ENCODE measurements at places on chromosomes 12 and 14.

GRCh38 chr12:77625441-77625840 lies 205.3 kb upstream of the NAV3 start:
- DNase-seq = no peak

DNA sequence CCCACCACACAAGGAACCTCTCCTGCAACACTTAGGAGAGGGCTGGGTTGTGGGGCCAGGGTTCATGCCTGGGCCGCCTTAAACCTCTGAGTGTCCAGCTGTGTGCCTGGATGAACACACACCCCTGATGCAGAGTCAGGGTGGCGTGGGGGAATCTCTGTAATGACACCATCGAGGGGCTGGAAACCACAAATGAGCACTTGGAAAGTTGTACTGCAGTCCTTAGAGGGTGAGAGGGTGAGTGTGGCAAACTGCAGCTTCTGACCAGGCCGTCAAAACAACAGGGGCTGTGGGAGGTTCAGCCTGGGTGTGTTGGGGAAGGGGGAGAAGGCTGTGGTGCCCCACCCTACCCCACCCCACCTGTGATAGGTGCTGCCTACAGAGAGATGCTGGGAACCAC lies 12.4 kb upstream of the KRT5 start:
- DNase-seq = no peak

DNA sequence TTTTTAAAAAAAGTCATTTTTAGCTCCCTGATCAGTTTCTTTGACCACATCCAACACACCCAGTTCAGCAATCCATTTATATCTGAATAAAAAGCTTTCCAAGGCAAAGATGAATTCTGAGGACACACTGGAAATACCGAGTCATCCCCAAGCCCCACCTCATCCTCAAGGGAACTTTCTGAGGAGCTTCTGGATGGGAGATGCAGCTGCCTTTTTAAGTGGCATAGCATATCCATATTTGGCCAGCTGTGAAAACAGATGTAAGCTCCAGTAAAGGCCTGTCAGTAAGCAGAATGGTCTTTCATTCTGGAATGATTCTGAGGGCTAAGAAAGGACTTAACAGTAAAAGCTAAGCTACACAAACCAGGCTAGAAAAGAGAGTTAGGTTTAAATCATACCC lies 18.4 kb downstream of the ZFYVE1 start:
- DNase-seq = no peak

DNA sequence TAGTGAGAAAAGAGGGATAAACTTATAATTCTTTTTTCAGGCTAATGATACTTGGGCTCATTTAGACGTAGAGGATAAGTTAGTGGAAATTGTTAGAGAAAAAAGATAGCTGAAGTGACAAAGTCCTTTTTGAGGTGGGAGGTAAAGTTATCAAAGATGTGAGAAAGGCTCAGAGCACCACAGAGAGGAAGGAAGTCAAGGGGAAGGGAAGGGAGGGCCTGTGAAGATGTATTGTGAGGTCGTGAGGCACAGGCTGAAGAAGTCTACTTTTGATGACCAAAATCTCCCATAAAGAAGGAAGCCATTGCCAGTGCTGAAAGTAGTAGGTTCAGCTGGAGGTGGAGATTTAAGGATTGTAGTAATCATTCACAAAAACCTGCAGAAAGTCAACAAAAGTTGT lies 19.4 kb upstream of the PTGDR start:
- DNase-seq = no peak

DNA sequence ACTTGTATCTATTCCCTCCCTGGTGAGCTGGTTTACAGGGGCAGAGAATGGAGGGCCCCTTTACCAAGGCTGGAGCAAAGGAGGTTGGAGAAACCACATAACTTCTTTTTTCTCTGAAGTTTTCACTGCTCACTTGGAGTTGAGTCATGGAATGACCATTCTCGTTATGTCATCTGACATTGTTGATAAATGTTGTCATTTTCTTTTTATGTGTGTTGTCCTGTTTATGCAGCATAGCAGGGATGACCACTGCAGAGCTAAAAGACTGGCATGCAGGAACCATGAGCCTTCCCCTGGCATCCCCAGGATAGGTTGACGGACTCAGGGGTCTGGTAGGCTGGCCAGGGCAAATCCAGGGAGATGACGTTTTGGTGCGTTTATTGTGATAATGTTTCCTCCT lies 256.8 kb upstream of the DDHD1 start:
- no peak for DNase-seq

DNA sequence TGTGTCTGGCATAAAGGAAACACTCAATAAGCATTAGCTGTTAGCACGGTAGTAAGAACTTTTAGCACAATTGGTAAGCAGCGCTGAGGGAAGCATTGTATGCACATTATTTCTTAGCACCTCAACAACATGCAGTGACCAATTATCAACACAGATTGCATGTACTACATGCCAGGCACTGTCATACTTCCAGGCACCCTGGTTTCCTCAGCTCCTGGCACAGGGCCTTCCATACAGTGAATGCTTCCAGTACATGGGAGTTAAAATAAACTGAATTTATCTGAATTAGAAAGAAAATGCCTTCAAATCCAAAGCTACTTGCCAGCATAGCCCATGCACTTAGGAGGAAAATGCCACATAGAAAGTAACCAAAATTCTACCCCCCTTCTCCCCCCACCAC lies 59.4 kb downstream of the TUNAR start:
- DNase-seq = no peak

- DNase-seq = no peak
Observed at GRCh38 chr12:53593031-53593430, 33.2 kb downstream of the ATF7 start.

GRCh38 chr12:7042842-7043241 lies 17.7 kb upstream of the C1S start:
- DNase-seq = no peak

DNA sequence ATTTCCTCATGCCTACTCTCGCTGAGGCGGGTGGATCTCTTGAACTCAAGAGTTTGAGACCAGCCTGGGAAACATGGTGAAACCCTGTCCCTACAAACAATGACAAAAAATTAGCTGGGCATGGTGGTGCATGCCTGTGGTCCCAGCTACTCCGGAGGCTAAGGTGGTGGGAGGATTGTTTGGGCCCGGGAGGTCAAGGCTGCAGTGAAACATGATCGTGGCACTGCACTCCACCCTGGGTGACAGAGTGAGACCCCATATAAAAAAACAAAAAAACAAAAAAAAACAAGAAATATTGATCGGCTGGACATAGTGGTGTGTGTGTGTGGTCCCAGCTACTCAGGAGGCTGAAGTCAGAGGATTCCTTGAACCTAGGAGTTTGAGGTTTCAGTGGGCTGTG lies 9.2 kb downstream of the MOAP1 start:
- DNase-seq = no peak

DNA sequence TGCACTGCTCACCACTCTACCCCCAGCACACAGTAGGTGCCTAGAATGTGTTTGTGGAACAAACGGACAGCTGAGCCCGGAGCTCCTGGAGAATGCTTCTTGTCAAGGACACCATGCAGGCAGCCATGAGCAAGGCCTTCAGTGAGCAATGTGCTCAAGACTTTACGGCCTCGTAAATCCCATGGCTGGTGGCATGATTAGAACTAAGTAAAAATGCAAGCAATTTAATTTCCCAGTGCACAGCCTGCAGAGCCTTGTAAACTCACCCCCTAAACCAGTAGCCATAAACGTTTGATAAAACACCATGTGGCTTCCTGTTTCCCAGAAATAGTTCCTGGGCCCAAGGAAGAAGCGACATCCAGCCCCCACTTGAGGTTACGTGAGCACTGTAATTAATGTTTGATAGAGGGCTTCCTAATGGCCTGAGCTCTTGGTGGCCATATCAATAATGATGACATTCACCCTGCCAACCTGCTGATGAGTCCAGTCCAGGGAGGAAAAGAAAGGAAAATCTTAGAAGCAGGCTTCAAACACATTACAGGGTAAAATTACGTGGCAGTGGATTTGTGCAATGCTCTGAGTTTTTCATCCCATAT lies 36.4 kb upstream of the FICD start:
- no peak for DNase-seq

DNA sequence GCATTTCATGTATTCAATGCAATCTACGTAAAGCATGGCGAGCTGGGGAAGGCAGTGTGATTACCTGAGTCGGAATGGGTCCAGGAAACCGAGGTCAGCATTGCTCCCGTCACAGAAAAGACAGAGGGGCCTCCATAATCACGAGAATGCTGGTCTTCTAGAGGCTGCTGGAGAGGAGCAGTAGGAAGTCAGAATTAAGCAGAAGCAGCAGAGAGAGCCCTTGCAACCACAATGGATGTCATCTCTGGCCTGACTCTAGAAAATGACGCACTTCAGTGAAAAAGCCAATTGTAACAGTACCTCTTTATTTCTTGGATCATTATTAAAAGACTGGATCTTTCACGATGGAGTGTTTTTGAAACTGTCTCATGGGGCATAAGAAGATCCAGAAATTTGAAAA lies 69.5 kb upstream of the FOXN3 start:
- no peak for DNase-seq

GRCh38 chr12:47801170-47801903 lies 18.4 kb downstream of the HDAC7 start:
- DNase-seq = no peak

GRCh38 chr12:46154221-46154985 lies 114.4 kb downstream of the SLC38A1 start:
- no peak for DNase-seq

DNA sequence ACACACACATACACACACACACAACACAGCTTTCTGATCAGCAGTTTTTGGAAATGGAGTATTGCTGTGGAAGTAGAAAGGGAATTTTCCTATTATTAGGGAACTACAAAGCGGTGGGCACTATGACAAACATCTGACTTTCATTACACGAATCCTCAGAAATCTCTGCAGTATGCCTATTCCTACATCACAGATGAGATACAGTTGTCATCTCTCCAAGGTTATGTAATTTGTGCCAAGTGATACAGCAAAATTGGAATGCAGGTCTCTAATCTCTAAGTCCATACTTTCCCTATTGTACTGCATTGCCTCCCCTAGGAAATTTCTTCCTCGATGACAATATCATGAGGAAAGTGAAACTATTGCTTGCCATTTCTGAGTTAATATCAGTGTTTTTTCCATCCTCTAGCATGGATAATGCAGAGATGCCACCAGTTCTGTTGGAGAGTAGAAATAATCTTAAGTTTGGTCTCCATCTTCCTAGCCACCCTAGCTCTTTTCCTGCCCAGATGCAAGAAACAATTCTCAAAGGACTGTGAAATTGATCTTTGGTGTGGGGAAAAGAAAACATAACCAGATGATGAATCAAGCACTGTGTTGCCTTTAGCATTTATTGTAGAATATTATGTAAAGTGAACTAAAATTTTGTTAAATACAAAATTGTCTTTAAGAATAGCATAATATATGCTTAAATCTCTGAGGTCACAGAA lies 94.7 kb downstream of the ERGIC2 start:
- no peak for DNase-seq

- DNase-seq = no peak
Observed at GRCh38 chr14:92914087-92914656, 8.8 kb upstream of the CHGA start.

DNA sequence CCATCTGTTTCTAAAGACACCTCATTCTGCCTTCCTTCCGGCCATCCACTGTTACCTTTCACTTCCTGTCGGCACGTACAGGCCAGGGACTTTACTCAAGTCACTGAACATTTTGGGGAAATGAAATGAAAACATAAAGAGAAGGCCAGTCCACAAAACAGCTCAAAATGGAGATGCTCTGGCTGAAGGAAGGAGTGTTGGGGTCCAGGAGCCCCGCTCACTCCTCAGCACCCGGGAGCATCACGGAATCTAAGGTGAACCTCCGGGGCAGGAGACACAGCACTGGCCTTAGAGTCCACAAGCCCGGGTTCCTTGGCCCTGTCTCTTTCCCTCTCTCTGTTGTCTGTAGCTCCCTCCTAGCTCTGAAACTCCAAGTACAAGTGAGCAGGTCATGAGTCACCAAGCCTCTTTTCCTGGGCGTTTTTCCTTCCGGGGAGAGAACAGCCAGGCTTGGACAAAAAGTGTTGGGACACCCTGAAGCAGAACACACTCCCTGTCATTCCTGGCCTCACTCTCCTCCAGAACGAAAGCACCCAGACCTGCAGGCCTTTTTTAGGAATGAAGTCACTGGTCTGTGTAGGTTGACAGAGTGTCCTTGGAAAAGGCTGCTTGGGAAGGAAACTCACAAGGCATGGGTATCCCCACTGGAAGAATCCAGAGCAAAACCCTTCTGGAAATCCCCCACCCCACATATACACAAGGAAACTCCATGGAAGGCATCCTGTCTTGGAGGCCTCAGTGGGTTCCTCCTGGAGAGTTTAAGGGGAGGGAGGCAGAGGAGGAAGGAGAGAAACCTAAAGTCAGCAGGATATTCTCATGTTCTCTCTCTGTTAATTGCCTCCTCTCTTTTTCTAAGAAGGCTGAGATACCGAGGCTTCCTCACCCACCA lies 245.3 kb downstream of the ZFP36L1 start:
- DNase-seq = no peak

GRCh38 chr12:118680356-118680963 lies 300.9 kb upstream of the SRRM4 start:
- DNase-seq = no peak

DNA sequence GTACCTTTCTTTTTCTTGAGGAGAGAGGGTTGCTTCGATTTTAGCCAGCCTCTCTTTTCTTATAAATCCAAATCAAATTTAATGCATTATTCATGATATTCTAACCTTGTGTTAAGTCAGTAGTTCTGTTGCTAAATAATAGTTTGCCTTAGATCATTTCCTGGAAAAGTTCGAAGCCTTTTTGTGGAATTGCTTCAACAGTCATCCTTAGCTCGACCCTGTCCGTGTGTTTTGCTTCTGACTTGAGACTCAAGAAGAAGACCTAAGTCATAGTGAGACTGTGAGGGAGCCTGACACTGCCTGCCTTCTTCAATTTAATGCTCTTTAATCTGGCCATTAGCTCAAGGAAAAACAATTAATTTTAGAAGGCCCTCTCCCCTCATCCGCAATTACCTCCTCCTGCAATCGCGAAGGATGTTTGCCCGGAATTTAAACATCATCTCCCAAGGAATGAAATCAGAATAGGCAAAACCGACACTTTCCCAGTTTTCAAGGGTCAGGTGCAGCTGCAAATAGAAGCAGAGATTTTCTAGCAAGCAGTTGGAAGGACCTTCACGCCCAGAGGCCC lies 453 bp upstream of the SLC4A8 start:
- DNase-seq = no peak

DNA sequence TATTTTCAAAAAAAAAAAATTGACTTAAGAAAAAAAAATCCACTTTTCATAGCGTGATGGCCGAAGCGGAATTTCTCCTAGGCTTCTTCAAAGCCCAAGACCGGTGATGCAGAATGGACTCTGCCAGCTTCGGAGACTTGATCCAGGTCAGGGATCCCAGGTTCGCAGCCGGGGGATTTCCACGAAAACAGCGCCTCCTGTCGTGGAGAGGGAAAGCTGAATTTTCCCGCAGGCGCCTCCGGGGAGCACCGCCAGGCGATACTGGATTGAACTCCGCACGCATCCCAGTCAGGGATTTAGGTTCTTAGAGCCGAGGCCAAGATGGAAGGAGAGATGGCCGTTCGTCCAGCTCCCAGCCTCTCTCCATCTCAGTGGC lies 2.1 kb downstream of the TTC6 start:
- DNase-seq = no peak

- no peak for DNase-seq
Observed at GRCh38 chr14:35374263-35374712, 30.3 kb downstream of the NFKBIA start.

Data from NCI-H2081 treated with DMSO at 0.1 percent for 48 hours (cell line).